ENCODE measurements at places on chromosomes 16 and 17.
A peak's percentile ranks its signal among the peaks of the same experiment; 100 is the strongest.

DNA sequence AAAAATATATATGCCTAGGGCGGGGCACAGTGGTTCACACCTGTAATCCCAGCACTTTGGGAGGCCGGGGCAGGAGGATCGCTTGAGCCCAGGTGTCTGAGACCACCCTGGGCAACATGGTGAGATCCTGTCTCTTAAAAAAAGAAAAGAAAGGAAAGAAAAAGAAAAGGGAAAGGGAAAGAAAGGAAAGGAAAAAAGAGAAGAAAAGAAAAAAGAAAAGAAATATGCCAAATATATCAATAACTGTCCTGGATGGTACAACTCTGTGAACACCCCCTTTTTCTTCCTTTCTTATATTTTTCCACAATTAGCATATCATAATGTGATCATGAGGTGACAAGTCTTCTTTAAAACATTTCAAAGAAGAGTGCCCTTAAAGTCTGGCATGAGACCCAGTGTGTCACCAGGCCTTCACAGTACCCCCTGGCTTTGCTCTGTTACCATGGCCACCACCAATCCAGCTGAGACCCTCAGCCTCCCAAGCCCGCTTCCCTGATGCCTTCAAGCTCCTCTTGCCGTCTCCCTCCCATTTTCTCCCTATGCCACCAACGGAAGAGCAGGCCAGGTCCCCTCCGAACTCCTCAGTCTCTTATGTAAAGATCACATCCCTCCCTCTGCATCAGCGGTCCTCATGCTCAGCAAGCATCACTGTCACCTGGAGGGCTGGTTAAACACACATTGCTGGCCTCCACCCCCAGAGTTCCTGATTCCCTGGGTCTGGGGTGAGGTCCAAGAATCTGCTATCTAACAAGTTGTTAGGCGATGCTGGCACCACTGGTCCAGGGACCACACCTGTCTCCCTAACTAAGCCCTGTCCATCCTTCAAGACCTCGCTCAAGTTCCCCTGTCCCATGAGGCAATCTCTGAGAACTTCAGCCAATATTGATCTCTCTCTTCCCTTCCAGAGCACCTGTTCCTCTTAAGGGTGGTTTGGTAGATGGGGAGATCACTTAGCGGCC lies 44.5 kb downstream of the CUEDC1 start:
- no peak for DNase-seq

GRCh38 chr17:49381033-49381432 lies 19.0 kb upstream of the ZNF652 start:
- no peak for DNase-seq

DNA sequence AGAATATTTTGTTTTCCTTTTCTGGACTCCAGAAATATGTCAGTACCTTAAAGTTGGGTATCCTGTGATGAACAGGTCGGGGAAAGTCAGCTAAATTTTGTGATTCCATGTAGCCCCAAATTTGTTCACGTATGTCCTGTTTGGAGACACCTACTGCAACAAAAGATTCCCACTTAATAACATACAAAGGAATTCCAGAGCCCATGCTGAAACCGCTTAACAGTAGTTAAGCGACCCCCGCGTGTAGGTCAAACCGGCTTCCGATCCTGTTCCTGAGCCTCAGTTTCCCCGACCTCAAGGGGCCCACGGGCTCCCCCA lies 477 bp downstream of the MTHFSD start:
- peak; percentile 13 for DNase-seq

DNA sequence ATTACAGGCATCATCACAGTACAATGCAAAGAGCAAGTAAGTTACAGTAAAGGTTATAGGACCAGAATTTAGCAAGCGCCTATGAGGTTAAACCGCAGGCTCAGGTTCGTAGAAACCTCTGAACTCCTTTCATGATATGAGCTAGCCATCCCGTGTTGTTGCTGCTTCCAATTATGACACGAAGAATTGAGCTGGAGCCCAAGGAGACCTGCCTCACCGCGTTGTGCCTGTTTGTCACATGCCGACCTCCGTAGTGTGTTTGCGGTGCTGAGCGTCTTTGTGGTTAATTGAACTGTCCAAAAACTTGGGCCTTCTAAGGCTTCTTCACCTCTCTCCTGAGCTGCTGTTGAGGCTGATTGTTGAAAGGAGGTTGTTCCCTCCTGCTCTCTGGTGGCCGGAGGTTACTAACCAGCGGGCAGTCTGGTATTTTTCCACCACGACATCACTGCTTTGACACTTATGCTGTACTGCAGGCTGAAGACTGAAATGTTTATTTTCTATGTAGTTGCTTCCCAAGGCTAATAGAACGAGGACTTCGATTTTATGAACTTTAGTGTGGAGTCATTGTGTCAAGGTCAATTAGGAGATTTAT lies 67.5 kb downstream of the SEC14L1 start:
- DNase-seq = no peak

- no peak for DNase-seq
Measured at GRCh38 chr16:83147244-83147643, 520.5 kb downstream of the CDH13 start.

GRCh38 chr17:19664136-19664820 lies 15.7 kb downstream of the ALDH3A2 start:
- no peak for DNase-seq

DNA sequence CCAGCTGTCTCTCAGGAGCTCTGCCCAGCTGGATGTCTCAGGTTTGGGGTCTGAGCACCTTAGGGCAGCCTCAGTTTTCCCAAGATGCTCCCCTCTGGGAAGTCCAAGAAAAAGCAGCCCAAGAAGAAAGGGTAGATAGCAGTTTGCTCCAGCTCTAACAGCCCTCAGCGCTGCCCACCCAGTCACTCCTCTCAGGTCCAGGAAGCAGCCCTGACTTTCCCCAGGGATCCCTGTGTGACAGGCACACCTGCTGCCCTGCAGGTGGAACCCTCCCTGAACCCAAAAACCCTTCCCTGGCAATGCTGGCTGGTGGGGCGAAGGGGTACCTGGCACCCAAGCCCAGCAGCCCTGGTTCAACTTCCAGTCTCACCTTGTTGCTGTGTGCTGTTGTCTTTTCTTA lies 48.1 kb downstream of the BEAN1 start:
- no peak for DNase-seq

- DNase-seq = no peak
Measured at GRCh38 chr16:78257376-78257728, 157.9 kb downstream of the WWOX start.
